ENCODE measurements at places on chromosomes 6 and 20.

GRCh38 chr6:125904871-125905270, 51.7 kb upstream of the HINT3 start:
- peak; percentile 27 for DNase-seq

DNA sequence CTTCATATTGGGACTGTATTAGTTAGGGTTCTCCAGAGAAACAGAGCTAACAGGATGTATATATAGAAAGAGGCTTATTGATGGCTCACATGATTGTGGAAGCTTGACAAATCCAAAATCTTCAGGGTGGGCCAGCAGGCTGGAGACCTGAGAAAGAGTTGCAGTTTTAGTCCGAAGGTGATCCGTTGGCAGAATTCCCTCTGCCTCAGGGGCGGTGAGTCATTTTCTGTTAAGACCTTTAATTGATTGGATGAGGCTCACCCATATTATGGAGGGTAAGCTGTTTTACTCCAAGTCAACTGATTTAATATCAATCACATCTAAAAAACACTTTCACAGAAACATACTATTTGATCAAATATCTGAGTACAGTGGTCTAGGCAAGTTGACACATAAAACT, 113.6 kb downstream of the FLRT3 start:
- no peak for DNase-seq

- DNase-seq = no peak
These were observed 56.8 kb upstream of the SPACA1 start for GRCh38 chr6:87990871-87991270.

GRCh38 chr6:116210750-116211425, 43.0 kb downstream of the TSPYL4 start:
- DNase-seq = no peak

GRCh38 chr6:98980819-98981218, 33.1 kb upstream of the FBXL4 start:
- DNase-seq = no peak

DNA sequence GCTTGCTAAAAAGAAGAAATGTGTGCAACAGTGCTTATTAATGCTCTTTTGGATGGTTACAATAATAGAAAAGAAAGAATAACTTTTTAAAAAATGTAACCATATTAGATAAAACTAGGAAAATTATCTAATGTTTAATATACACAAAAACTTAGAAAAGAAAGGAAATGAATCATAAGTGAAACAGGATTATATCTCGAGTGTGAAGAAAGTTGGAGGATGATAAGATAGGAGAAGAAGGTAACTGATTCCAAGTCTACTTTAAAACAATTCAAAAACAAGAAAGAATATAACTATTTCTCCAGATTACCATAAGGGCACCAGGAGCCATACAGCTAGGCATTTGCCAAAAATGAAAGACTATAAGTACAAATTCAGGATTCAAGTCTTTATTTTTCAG, 73.0 kb downstream of the PHIP start:
- DNase-seq = no peak

GRCh38 chr6:154792761-154793160, 59.5 kb downstream of the SCAF8 start:
- DNase-seq = no peak

DNA sequence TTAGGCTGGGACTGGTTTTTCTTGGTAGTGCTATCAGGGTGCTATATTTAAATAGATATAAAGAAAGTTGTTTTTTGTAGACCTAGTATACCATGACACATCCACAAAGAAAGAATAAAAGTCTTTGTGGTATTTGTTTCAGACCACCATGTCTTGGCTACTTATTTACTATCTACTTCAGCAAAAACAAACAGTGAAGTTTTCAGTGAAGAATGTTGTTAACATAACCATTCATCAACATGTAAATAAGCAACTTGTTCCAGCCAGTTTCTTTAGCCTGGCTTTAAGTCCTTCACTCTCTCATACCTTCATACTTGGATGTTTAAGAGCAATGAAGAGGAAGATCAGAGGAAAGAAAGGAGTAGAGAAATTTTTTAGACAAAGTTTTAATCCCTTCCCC, 624.1 kb downstream of the CD109 start:
- DNase-seq = no peak

DNA sequence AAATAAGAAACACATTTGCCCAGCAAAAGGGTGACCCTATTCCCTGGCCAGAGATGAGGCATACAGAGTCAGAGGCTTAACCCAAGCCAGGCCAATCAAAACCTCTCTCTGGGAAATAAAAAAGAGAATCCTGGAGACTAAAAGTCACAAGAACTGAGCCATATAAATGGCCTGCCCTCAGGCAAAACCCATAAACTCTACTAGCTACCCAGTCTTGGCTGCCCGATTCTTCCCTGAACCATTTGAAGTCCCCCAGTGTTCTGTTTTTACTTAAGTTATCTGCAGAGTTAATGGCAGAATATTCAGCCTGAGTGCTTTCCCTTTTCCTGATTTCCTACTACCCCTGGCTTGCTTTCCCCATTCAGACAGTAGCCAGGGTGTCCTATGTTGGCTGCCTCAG, 13.9 kb downstream of the KCNK15 start:
- DNase-seq = no peak

GRCh38 chr6:147947521-147947920, 395.1 kb upstream of the SASH1 start:
- DNase-seq = no peak

- DNase-seq = no peak
These were observed 68.8 kb upstream of the LTV1 start for GRCh38 chr6:143774347-143774746.

DNA sequence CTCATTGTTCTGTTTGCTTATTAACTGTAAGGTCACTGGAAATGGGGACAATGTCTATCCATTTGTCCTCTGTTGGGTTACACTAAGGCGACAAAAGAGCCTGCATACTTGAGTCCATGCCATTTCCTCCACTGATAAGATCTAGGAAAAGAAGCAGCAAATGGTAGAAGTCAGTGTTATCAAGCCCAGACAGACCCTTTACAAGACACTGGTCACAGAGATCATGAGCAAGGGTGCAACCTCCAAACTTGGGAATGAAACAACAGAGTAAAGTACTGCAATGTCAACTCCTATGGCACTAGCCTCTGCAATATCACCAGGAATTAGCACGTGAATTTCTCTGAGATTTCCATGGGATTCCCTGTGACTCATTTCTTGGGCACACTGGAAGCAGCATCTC, 126.9 kb downstream of the ID4 start:
- DNase-seq = no peak

- no peak for DNase-seq
These were observed 88.2 kb downstream of the PLG start for GRCh38 chr6:160790028-160790792.

DNA sequence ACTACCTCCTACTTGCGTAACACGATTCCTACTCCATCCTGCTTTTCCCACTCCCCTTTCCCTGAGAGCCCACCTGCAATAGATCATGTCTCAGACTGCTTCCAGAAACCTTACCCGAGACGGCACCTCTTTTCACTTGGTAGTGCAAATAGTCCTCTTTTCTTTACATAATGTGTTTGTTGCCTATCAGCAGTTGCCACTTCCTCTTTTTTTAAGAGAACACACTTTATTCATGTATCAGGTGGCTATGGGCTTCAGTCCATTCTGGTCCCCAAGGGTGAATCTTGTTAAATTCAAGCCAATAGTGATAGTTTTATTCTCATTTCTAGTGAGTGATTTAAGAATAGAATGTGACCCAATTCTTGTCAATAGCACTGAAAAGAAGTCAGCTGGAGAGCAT, 57.7 kb upstream of the FERMT1 start:
- DNase-seq = no peak

DNA sequence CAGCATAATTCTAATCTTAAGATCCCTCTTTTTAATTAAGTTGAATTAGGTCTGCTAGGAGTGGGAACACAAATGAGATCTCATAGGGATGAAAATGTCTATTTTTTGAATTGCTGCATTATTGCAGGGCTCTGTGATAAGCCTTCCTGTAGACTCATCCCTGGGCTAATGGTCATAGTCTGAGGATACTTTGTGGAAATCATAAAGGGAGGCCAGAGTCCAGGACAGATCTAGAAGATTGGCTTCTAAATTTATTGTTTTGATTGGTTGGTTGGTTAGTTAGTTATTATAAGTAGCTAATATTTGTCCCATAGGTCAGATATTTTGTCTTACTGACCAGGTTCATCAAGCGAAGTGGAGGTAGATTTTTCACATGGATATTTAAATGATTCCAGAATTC, 142.3 kb downstream of the AKAP7 start:
- DNase-seq = no peak

GRCh38 chr6:14275493-14275851, 157.9 kb downstream of the CD83 start:
- no peak for DNase-seq

GRCh38 chr20:35856866-35857265, 85.1 kb downstream of the PHF20 start:
- DNase-seq = no peak

DNA sequence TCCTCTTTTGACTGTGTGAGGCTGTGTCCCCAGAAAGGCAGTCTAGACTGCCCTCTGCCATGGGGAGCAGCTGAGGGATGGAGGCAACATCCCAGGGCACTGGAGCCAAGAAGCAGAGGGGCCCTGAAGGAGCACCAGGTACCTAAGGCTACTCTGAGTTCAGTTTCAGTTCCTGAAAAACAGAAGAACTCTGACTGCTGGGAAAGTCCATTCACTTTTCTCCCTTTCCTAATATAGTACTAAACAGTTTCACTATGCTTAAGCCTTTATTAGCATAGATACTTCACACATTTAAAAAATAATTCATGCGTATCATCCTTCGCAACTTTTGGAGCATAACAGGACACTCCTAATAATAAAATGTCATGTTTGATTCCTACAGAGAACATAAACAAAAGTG, 130.0 kb downstream of the FOXC1 start:
- no peak for DNase-seq

All from stimulated activated CD4-positive, alpha-beta T cell treated with anti-CD3 and anti-CD28 coated beads, Interleukin-12 subunit alpha, Interleukin-12 subunit beta, amount 100 ng/mL, for 24 hours (primary cell).